Lung (tissue), 17 donors: ENCODE measurements at places on chromosomes 16 and 17. TPM values are rescaled to one million over a fixed set of nuclear protein-coding genes. Genes with fewer than 3 reads are reported as not detected.

DNA sequence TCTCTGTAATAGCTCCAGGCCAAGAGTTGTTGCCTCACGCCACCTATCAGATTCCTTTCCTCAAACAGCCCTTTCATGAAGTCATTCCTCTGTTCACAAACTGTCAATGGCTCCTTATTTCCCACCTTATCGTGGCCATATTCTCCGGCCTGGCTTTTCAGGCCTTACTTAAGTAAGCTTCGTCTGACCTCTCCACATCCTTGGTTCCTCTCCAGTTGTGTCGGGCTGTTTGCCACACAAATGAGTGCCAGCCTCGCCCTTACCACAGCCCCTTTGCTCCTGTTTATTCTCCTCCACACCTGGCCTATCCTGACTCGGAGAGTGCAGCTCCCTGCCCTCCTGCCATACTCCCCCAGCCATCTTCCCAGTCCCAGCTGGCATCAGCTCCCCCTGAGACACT, 2.0 kb downstream of the TP53I13 start:
- H3K4me1 ChIP-seq, result no peaks in the 10 kb centered on the region
- no peak overlapping the region for H3K27ac ChIP-seq
- H3K4me3 ChIP-seq, result no peak overlapping the region
- H3K27me3 ChIP-seq, result no peaks in the 10 kb centered on the region

DNA sequence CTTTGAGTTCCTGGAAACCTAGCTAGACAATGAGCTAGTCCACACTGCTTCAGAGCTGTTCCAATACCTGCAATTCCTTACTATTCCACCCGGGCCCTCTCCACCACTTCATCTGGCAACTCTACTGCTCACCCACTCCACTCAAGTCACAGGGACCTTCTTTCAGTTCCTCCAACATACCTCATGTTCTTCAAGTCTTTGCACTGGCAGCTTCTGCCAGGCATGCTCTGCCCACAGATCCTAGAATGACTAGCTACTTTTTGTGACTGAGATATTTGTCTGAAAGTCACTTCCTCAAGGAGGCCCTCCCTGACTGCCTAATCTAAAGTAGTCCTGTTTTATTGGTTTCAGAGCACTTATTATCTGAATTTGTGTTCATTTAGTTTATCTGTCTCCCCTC, 86.4 kb downstream of the TEX14 start:
- no peaks in the 10 kb centered on the region for H3K36me3 ChIP-seq
- H3K27me3 ChIP-seq, result no peaks in the 10 kb centered on the region
- H3K27ac ChIP-seq, result no peak overlapping the region
- no peak for DNase-seq

- H3K4me3 ChIP-seq, result no peak overlapping the region
- no peak overlapping the region for H3K27ac ChIP-seq
- no peaks in the 10 kb centered on the region for H3K27me3 ChIP-seq
Observed at GRCh38 chr16:48330841-48331192, 54.4 kb downstream of the SIAH1 start.

Gene MMP28
- 72.6 TPM for polyA plus RNA-seq

- no peaks in the 10 kb centered on the region for H3K4me1 ChIP-seq
- H3K36me3 ChIP-seq, result no peaks in the 10 kb centered on the region
- no peak for DNase-seq
- no peak overlapping the region for H3K4me3 ChIP-seq
- H3K27me3 ChIP-seq, result no peaks in the 10 kb centered on the region
- H3K27ac ChIP-seq, result no peak overlapping the region
Observed at GRCh38 chr17:61597607-61598006, 6.6 kb upstream of the NACA2 start.

DNA sequence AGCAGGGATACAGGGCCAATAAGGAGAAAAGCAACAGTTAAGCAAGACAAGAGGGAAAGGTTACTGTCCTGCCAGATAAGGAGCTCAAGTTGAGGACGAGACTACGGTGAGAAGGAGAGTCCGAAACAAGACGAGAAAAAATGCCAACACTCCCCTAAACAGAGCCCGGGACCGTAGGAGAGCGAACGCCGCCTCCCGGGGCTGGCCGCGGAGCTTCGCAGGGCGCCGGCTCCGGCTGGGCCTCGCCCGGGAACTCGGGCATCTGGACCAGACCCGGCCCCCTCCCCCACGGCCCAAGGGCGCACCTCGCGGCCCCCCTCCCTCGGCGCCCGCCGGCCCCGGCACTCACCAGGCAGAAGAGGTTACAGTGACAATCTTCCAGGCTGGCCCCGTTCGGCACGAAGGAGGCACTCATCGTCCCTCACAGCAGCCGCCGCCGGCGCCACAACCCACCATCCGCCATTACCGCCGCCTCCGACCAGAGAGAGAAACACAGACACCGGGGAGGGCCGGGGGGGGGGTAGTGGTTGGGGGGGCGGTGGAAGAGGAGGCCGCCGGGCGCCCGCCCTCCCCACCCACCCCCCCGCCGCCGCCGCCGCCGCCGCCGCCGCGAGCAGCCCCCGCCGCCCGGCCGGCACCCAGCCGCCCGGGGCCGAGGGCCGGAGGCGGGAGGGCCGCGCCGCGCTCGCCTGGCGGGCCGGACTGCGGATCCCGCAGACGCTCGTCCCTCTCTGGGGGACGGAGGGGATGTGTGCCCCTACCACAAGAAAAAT, at the start of gene MED13:
TSS of gene MED13 (minus strand) at position 488 of the 773 bp plus-strand sequence. CDS start at position 415, 73 bp downstream.
- peak; percentile 54 for DNase-seq
- H3K27me3 ChIP-seq, result no peaks in the 10 kb centered on the region
- no peaks in the 10 kb centered on the region for H3K36me3 ChIP-seq
- H3K27ac ChIP-seq, result peak within 1 kb of the TSS; percentile 90
- peak within 1 kb of the TSS; percentile 92 for H3K4me3 ChIP-seq

Gene GCGR
- 0.09 TPM for polyA plus RNA-seq

Gene MYO15A
- polyA plus RNA-seq, result 2.7 TPM

Gene HSD17B1
- polyA plus RNA-seq, result 1.8 TPM

Gene GAN
- 0.76 TPM for polyA plus RNA-seq

DNA sequence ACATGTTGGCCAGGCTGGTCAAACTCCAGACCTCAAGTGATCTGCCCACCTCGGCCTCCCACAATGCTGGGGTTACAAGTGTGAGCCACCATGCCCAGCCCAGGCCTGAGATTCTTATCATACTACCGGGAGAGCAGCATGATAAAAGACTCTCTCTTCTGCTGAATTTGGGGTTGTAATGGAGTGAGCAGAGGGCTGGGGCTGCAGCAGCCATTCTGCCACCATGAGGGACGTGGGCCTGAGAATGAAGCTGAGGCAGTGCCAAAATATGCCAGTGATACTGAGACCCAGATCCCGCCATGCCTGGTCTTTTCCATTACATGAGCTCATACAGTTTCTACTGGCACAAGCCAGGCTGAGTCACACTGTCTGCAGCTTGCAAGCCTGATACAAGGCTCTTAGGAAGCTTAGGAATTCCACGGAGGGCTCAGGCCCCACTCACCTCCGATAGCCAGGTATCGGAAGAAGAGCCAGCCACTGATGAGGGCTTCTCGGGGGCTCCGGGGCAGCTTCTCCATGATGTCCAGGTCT, 19.6 kb upstream of the P2RX1 start:
- H3K27ac ChIP-seq, result no peak overlapping the region
- H3K36me3 ChIP-seq, result peaks cover 23% of the 10 kb centered on the region
- no peak for DNase-seq

Gene AFMID
- polyA plus RNA-seq, result 24.6 TPM

DNA sequence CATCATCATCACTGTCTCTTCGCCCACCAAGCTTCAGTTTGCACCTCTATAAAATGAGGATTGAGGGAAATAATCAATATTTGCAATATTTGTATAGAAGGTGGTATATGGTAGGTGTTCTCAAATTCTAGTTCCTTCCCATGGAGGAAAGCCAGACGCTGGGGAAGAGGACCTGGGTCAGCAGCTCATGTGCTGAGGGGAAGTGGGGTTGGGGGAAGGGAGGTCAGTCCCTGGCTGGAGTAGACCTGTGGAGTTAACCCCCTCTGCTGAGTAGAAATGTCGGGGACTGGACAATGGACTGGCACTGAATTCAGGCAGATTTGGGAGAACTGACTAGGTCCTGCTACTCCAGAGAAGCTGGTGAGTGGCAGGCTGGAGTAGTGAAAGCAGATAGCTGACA, 12.8 kb upstream of the ITGB3 start:
- H3K4me3 ChIP-seq, result no peak overlapping the region
- no peaks in the 10 kb centered on the region for H3K36me3 ChIP-seq
- peaks cover 9% of the 10 kb centered on the region for H3K4me1 ChIP-seq
- no peaks in the 10 kb centered on the region for H3K27me3 ChIP-seq

- H3K27ac ChIP-seq, result peak overlapping the region; percentile 97
- H3K4me3 ChIP-seq, result no peak overlapping the region
- peak; percentile 91 for DNase-seq
- peaks cover 8% of the 10 kb centered on the region for H3K27me3 ChIP-seq
- H3K4me1 ChIP-seq, result peaks cover 31% of the 10 kb centered on the region
Observed at GRCh38 chr16:56607109-56607618, 1.2 kb upstream of the MT2A start.

DNA sequence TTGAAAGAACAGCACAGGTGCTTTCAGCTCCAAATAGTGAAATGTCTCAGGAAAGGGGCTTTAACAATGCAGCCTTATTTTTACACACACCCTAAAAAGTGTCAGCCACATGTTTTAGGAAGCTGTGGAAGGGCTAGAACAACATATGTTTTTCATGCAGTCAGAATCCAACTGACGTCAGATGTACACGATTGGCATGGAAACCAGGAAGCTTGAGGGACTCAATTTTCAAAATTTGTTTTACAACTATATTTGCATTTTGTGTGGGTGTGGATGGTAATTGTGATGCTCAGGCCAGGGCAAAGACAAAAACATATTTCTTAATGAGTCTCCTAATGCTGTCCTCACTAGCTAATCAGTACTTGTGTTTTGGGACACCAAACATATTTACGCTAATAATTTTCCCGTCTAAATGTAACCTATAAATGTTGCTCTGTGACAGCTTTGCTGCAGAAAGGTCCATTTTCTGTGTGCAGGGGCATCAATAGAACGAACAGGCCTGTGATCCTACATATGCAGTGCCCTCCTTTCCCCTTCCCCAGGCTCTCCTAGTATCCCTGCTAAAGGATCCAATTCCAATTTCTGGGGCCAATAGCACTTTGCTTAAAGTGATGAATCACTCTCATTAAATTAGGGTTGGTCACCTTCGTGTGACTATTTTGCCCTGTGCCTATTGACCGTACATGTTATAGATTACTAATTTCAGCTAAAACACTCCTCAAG, 434.0 kb upstream of the CDH5 start:
- no peaks in the 10 kb centered on the region for H3K4me1 ChIP-seq
- H3K4me3 ChIP-seq, result no peak overlapping the region
- DNase-seq, result no peak
- no peak overlapping the region for H3K27ac ChIP-seq
- no peaks in the 10 kb centered on the region for H3K36me3 ChIP-seq
- no peaks in the 10 kb centered on the region for H3K27me3 ChIP-seq

Gene RAB11FIP4
- polyA plus RNA-seq, result 8.9 TPM

Gene HASPIN
- 0.24 TPM for polyA plus RNA-seq

DNA sequence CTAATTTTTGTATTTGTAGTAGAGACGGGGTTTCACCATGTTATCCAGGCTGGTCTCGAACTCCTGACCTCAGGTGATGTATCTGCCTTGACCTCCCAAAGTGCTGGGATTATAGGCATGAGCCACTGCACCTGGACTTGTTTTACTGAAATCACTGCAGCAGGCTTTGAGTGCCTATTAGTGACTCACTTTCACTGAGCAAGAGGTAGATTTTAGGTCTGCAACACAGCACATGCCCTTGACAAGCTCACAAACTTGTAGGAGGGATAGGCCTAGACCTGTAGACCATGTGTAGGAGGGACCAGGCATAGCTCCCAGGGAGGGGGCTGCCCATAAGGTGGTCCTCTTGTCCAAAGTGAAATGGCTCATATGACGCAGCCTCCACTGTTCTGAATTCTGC, 27.0 kb upstream of the RPTOR start:
- DNase-seq, result no peak
- no peak overlapping the region for H3K27ac ChIP-seq
- H3K4me3 ChIP-seq, result no peak overlapping the region
- no peaks in the 10 kb centered on the region for H3K27me3 ChIP-seq

Gene ZNF750
- polyA plus RNA-seq, result 2.2 TPM

DNA sequence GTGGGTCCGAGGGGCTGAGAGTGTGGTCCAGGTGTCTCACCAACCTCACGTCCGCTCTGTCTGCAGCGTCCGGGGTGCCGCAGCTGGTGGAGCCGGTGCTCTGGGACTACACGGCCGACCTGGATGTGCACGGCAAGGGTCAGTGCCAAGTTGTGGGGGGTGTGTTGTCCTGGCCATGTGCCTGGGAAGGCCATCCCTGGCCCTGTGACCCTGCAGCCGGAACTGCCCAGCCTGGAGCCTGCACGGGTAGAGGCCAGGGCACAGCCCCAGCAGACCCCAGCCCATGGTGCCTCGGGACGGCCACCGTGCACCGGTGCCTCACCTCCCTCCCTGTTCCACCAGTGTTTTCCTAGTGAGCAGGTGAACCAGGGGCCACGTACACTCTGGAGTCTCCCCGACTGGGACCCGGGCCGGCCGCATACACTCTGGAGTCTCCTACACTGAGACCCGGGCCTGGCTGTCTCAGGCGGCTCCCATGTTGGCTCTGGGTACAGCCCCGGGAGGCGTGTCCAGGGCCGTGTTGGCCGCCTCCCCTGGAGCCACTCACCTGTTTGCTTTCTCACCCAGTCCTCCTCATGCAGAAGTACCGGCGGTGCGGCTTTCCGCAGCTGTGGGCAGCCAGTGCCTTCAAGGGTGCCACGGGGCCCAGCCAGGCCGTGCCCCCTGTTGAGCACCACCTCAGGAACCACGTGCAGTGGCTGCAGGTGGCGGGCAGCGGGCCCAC, 13.8 kb downstream of the CYBC1 start:
- H3K4me1 ChIP-seq, result no peaks in the 10 kb centered on the region
- DNase-seq, result no peak
- no peaks in the 10 kb centered on the region for H3K27me3 ChIP-seq
- peaks cover 6% of the 10 kb centered on the region for H3K36me3 ChIP-seq
- no peak overlapping the region for H3K4me3 ChIP-seq

Gene TXNDC17
- 255 TPM for polyA plus RNA-seq

- peaks cover 8% of the 10 kb centered on the region for H3K27me3 ChIP-seq
- H3K27ac ChIP-seq, result no peak overlapping the region
- H3K4me3 ChIP-seq, result no peak overlapping the region
- DNase-seq, result no peak
Observed at GRCh38 chr17:45800816-45801215, 16.7 kb downstream of the CRHR1 start.

DNA sequence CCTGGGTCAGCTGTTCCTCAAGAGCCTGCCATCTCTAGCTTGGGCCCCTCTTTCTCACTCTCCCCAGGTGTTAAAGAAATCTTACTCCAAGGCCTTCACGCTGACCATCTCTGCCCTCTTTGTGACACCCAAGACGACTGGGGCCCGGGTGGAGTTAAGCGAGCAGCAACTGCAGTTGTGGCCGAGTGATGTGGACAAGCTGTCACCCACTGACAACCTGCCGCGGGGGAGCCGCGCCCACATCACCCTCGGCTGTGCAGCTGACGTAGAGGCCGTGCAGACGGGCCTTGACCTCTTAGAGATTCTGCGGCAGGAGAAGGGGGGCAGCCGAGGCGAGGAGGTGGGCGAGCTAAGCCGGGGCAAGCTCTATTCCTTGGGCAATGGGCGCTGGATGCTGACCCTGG, 6.8 kb downstream of the CNP start:
- peaks cover 45% of the 10 kb centered on the region for H3K36me3 ChIP-seq
- H3K27me3 ChIP-seq, result no peaks in the 10 kb centered on the region
- H3K4me1 ChIP-seq, result no peaks in the 10 kb centered on the region
- H3K4me3 ChIP-seq, result no peak overlapping the region
